ENCODE measurements at places on chromosomes 13 and 19. TPM values are rescaled to one million over a fixed set of nuclear protein-coding genes. Genes with fewer than 3 reads are reported as not detected.

- no peak for DNase-seq
Observed at GRCh38 chr13:97884707-97885468, 68.6 kb upstream of the IPO5 start.

DNA sequence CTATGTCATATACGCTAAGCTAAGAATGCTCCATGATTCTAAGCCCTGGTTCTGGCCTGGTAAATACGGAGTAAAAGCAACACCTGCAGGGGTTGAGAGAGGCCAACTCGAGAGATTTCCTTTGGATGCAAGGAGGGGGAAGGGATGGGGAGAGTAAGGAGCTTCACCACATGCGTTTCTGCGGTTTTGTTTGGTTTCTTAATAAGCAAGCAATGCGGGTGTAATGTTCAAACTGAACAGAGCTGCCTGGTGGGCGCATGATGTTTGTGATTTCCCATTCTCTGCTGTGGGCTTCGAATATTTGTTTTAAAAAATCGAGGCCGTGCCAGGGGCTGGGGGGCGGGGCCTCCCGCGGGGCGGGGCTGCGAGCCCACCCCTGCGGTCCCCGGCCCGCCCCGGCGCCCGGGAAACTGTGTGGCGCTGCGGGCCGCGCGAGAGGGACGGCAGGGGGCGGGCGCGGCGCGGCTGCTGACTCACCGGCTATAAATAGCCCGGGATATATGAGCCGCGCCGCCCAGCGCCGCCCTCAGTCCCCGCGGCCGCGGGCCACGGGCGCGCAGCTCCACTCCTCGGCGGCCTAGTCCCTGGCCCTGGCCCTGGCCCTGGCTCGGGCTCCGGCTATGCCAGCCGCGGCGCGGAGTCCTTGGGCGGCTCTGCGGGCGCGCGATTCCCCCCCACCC, 5.1 kb downstream of the BBC3 start:
- peak; percentile 96 for DNase-seq

DNA sequence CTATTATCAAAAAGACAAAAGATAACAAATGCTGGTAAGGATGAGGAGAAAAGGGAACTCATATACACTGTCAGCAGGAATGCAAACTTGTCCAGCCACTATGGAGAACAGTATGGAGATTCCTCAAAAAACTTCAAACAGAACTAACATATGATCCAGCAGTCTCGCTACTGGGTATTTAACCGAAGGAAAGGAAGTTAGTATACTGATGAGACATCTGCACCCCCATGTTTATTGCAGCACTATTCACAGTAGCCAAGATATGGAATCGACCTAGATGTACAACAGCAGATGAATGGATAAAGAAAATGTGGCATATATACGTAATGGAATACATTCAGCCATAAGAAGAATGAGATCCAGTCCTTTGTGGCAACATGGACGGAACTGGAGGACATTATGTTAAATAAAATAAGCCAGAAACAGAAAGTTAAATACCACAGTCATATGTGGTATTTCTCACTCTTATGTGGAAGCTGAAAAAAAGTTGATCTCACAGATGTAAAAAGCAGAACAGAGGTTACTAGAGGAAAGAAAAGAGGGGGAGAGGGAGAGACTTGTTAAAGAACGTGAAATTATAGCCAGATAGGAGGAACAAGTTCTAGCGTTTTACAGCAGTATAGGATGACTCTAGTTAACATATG, 83.2 kb downstream of the RUBCNL start:
- DNase-seq = no peak

- no peak for DNase-seq
Observed at GRCh38 chr13:113052971-113053370, 52.6 kb upstream of the F7 start.

DNA sequence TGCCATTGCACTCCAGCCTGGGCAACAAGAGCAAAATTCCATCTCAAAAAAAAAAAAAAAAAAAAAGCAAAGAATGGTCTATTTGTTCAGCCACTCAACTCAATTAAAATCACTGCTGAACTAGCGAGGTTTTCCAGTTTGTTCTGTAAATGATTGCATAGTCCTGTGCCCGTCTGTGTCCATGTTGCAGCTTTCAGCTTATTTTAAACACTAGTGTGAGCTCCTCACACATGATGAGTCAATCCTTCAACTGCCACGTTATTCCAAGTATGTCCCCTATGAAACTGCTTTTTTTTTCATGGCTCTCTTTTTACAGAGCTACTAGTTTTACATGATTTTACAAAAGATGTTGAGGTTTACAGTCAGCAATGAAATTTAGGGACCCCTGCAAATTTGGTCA, 12.2 kb downstream of the SUGP2 start:
- no peak for DNase-seq

DNA sequence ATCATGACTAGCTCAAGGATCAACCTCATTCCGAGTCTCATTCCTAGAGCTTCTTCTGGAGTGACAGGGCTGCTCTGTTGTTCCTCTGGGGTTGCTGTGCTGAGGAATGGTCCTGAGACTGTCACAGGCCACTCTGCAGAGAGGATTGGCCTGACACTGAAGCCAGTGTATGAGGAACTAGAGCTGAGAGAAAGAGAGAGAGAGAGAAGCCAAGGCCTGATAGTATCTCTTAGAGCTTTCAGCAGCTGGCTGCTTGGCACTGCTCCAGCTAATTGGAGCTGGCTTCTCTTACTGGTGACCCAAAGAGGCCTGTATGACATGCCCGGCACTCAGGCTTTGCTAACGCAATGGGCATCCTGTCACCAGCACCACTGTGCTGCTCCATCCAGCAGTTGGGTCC, 73.4 kb upstream of the FLT1 start:
- no peak for DNase-seq

Gene ZNF724
- 75.1 TPM for total RNA-seq

Gene WDR62
- 22.4 TPM for total RNA-seq

Measured in neural progenitor cell (in vitro differentiated cells).